ENCODE measurements at places on chromosomes 11 and 22.

- no peak for DNase-seq
Measured at GRCh38 chr22:31431950-31432349, 32.5 kb downstream of the DRG1 start.

DNA sequence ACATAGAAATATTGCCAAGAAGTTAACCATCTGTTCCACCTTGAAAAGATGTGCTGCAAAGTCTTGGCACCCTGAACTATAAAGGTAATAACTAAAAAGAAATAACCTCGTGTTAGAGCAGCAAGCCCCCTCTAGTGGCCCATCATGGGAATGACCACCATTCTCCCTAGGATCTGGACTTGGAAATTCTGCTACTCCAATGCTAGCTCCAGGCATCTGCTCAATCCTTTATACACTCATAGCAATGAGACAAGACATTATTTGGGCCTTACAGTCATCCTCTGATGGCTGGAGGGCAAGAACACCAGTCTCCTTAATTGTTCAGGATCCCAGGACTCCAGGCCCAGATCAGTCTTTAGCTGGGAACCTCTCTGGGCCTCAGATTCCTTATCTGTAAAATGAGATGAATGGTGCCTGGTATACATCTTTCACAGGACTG is 76.0 kb downstream of the CWC15 start:
- no peak for DNase-seq

- DNase-seq = no peak
Measured at GRCh38 chr11:64436000-64436399, 77.0 kb downstream of the RPS6KA4 start.

DNA sequence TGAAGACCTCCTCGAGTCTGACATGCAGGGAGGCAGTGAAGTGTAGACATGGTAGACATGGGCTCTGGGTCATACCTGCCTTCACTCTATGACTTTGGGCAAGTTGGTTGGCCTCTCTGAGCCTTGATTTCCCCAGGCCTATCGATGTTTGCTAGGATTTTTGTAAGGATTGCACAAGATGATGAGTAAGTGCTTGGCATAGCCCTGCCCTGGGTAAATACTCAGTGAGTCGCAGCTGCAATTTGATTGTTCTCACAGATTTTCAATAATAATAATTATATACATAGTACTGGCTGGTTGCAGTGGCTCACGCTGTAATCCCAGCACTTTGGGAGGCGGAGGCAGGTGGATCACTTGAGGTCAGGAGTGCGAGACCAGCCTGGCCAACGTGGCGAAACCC is 18.1 kb downstream of the MCM5 start:
- no peak for DNase-seq

DNA sequence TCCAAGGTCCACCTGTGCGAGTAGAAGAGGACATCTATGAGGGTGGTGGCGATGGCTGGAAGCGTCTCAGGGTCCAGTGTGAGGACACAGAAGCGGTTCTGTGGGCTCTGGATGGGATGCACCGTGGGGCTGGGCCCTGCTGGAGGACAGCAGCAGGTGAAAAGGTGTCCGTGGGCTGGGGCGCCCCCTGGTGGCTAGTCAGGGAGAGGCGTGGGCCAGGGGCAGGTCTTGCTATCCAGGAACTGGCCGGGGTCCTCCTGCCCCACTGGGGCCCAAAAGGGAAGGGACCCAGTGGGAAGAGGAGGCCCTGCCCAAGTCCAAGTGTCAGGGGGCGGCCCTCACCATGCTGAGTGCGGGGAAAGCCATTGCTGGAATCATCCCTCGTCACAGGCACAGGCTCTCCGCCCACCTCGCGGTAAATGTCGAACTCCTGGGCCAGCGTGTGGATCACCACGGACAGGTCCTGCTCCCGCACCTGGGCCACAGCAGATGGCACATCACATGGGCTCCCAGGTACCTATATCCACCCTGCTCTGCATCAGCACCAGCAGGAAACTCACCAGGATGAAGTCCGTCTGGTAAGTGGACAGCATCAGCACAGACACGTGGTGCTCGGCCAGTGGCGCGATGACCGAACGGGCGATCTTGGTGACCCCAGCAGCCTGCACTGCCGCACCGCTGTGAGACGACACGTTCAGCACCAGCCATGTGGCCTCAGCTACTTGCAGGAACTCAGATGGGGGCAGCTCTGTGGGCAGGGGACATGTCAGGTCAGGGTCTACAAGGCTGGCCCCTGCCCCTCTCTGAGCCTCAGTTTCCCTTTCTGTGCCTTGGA is 2.3 kb downstream of the CASTOR1 start:
- DNase-seq = peak; percentile 84

- DNase-seq = no peak
Measured at GRCh38 chr11:71340086-71340606, 87.8 kb upstream of the SHANK2 start.

DNA sequence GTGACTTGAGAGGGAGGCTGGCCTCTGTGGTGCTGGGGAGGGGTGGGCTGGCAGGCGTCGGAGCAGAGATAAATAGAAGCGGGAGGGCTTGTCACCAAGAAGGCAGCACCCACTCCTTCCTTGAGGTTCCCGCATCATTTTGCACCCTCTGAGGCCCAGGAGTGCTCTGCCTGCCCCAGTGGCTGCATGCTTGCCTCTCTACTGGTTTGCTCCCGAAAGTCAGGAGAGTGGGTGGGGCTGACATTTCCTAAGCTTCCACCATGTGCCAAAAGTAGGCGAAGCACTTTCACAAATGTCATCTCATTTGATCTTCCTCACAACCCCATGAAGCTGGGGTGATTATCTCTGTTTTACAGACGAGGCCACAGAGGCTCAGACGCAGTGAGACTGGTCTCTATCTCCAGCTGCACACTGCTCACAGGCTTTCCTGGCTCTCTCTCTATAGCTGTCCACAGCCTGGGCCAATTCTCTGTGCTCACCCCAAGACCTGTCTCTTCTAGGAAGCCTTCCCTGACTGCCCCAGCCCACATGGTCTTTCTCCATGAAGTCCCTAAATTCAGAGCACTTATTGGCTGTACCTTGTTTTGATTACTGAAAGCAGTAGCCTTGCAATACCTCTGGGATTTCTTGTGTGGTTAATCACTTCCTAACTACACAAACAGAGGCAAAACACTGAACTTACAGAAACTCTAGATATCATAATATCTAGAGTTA is 2.6 kb upstream of the UCP3 start:
- no peak for DNase-seq

DNA sequence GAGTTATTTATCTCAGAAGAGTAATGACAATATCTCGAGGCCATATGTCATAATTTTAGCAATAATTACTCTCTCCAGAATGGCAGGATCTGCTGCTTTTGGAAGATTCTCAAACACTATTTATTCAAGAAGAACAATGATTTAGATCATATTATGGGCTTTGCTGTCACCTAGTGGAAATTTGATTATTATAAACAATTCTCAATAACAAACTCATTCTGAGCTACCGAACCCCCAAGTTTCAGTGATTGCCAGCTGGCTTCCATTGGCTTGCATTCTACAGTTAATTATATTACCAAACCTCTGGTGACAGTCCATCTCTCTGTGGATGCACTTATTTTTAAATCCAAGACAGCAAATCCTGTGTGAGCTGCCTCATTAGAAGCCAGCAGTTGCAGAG is 27.9 kb upstream of the SLC36A4 start:
- DNase-seq = no peak

DNA sequence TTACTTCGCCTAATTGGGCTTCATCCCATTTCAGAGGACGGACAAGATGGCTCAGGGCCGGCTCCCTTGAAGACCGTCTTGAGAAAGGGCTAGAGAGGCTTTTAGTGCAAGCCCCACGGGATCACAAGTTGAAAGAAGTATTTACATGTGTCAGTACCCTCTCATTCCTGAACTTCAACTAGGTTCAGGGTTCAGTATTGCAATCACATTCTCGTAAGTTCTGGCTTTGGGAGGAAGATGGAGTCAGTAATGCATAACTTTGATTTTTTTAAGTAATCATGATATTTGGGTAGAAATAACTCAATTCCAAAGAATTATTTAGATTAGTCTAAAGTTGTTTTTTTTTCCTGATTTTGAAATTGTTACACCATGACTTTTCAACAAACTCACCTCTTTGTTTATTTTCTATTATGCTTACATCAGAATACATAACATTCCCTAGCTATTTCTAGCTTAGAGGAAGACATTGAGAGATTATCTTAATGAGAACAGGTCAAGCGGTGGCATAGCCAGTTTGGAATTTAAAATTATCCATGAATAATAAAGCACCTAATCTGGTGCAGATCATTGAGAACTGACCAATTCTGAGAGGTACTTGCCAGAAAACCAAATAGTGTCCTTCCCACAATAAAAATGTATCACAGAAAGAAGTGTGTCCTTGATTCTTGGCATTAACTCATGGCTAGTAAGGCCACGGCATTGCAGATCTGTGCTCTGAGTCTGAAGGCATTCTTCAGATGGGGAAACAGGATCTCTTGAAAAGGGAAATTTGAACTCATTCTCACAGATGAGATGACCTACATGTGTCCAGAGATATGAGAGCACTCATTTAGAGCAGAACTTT is 92.1 kb upstream of the BLID start:
- DNase-seq = no peak

DNA sequence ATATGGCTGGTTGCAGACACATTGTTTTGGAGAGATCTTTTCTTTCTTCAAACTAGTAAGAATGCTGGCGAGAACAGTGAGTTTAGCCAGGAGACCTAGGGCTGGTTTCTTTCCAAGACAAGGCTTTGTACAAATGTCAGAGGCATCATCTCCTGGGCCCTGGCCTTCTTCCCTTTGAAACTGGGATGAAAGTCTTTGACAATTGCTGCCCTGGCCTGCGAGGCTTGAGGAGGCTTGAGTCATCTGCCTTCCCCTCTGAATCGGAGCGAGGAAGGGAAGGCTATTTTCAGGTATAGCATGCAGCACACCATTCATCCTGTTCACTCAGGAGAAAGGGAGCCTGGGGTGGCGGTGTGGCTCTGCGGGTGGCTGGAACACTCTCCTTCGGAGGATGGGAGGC is 21.5 kb upstream of the PARVG start:
- DNase-seq = no peak

DNA sequence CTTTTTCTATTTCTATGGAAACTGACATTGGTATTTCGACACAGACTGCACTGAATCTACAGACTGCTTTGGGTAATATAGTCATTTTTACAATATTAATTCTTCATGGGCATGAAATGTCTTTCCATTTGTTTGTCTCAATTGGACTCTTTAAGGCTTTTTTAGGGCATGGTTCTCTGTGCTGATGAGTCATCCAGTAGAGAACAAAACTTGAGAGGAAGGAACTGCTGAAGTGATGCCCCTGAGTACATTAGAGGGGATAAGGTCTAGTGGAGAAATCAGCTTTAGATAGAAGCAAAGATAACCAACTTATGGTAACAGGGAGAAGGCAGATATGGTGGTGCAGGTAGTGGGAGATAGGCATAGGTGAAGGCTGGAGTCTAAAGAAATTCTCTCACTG is 25.1 kb downstream of the TSG101 start:
- DNase-seq = no peak

GRCh38 chr11:2580571-2581001 is 119.2 kb downstream of the KCNQ1OT1 start:
- DNase-seq = no peak

GRCh38 chr11:36296884-36297543 is 926 bp downstream of the PRR5L start:
- no peak for DNase-seq

- DNase-seq = no peak
Measured at GRCh38 chr11:57662893-57663292, 5.0 kb upstream of the ZDHHC5 start.

DNA sequence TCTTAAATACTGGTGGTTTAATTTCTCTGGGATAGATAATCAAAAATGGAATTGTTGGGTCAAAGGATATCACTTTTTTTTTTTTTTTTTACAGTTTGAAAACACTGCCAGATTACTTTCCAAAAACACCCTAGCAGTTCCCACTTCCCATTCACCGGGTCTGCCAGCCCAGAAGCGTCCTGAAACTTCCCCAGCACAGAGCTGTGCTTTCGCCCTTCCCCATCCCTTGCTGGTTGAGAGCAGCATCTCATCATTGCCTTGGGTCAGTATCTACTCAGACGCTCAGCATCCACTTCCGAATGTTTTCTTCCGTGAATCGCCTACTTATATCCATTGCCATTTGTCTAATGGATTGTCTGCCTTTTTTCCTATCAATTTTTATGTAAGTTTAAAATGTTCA is 5.5 kb downstream of the CERK start:
- no peak for DNase-seq

DNA sequence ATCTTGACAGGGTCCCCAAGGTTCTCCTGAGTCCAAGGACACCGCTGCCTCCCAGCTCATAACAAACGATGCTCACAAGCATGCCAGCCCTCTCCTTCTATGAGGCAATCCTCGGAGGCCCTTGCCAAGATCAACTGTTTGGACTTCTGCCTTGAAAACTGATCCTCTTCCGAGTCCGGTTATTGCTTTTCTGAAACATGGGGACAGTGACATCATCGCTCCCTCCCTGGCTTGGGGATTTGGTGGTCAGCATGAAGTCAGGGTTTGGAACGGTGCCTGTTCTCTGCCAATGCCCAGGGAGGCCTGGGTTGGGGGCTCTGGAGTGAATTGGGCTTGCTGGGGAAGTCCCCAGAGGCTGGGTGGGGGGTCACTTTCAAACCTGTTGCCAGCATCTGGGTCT is 149.3 kb downstream of the FBXO7 start:
- DNase-seq = no peak

- no peak for DNase-seq
Measured at GRCh38 chr11:93852242-93852641, 1.8 kb upstream of the VSTM5 start.

GRCh38 chr11:32447252-32447651 is 11.9 kb upstream of the WT1 start:
- no peak for DNase-seq

GRCh38 chr22:47818496-47818895 is 1056.0 kb downstream of the TBC1D22A start:
- no peak for DNase-seq

DNA sequence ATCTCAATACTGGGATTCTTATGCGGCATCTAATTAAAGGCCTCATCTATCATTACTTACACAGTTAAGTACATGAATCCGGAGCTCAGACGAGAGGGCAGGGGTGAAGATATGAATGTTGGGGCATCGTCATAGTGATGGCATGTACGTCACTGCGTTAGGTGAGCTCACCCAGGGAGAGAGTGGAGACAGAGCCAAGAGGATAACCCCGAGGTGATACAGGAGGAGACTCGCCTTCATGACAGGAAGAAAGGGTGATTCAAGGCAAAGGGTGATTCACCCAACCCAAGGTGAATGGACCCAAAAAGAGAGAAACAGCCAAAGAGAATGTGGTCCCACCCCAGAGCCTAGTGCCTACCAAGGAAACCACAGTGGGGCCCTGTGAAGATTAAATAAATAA is 132.9 kb upstream of the BLID start:
- no peak for DNase-seq

GRCh38 chr22:32836280-32837123 is 35.0 kb downstream of the TIMP3 start:
- no peak for DNase-seq

GRCh38 chr11:57536947-57537619 is at the start of gene SMTNL1:
Gene SMTNL1, plus strand, starts transcription at chr11:57537595. Its CDS starts 5,048 bp downstream, at chr11:57542643.
- DNase-seq = no peak
